Fibroblast of the aortic adventitia (primary cell): ENCODE measurements at places on chromosomes 1 and 21. TPM values are rescaled to one million over a fixed set of nuclear protein-coding genes. Genes with fewer than 3 reads are reported as not detected.

GRCh38 chr1:29364101-29364678 lies 127.9 kb downstream of the PTPRU start:
- DNase-seq = no peak

- no peak for DNase-seq
Observed at GRCh38 chr1:159775716-159776115, 5.0 kb upstream of the DUSP23 start.

GRCh38 chr1:116724765-116725375 lies 29.4 kb upstream of the CD2 start:
- DNase-seq = peak; percentile 70

GRCh38 chr1:47623557-47623940 lies 185.7 kb downstream of the FOXD2 start:
- no peak for DNase-seq

- peak; percentile 32 for DNase-seq
Observed at GRCh38 chr1:214349781-214350180, 68.8 kb downstream of the SMYD2 start.

The GSTM1 gene
- 24.3 TPM in 1 of 2 replicates, not detected in the other for total RNA-seq

The ERO1B gene
- total RNA-seq = 1.4 and 1.5 TPM in 2 replicates
